ENCODE measurements at places on chromosomes 16 and 17.

DNA sequence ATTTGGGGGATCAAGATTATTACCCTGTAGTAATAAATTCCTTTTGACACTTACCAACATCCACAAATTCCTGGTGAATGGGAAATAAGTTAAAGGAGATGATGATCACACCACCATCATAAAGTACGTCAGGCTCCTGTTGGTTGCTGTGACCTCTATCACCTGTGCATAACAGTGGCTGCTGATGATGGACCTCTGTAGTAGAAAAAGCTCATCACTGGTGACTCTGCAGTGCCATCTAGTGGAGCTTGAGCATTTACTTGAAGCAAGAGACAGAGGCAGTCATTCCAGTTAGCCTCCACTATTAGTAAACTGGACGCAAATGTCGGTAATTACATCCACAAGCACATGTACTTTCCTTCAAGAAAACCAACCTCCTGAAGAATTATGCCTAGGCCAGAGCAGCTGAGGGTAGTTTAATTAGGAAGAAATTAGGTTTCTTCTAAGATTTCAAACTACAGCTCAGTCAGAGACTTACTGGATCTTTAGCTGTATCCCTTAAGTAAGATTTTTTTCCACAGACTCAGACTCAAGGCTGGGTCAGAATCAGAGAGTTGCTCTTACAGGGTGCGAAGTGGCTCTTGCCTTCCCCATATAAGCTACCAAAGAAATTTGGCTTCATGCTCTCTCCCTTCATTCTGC, 39.3 kb downstream of the CYB561 start:
- DNase-seq, result peak; percentile 71

- DNase-seq, result no peak
Measured at GRCh38 chr16:22633280-22633679, 122.6 kb downstream of the NPIPB5 start.

- no peak for DNase-seq
Measured at GRCh38 chr17:17088086-17088485, 45.8 kb downstream of the MPRIP start.

GRCh38 chr16:55328611-55329569, 4.9 kb downstream of the IRX6 start:
- no peak for DNase-seq

- DNase-seq, result no peak
Measured at GRCh38 chr17:9200699-9201359, 179.5 kb downstream of the NTN1 start.

- no peak for DNase-seq
Measured at GRCh38 chr17:50359005-50359699, 13.2 kb downstream of the XYLT2 start.

DNA sequence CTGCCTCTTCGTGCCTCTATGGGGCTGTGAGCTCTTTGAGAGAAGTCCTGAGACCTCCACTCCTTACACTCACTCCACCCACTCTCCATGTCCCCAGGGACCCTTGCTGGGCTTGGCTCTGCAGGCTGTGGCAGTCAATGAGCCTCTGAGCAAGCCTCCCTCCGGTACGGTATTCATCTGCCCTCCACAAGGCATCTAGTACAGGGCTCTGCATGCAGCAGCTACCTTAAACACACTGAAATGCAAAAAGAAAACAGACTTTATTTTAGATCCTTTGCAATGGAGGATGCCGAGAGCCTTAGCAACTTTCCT, 38.9 kb upstream of the SMPD3 start:
- DNase-seq, result no peak

- DNase-seq, result no peak
Measured at GRCh38 chr16:75000481-75001081, 1.8 kb downstream of the ZNRF1 start.

DNA sequence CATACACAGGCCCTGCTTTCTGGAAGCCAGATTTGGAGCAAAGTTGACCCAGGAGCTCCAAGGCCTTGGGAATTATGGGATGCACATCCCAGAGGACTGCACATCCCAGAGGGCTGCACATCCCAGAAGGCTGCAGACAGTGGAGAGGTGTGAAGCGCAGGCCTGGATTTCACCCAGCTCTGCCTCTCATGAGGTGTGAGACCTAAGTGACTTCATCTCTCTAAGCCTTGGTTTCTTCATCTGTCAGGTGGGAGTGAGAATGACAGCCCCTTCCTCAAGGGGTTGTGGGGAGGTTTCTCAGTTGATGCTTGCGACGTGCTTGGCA, 102.3 kb downstream of the GSG1L start:
- DNase-seq, result no peak

GRCh38 chr17:78879635-78880186, 23.3 kb downstream of the CEP295NL start:
- DNase-seq, result no peak

DNA sequence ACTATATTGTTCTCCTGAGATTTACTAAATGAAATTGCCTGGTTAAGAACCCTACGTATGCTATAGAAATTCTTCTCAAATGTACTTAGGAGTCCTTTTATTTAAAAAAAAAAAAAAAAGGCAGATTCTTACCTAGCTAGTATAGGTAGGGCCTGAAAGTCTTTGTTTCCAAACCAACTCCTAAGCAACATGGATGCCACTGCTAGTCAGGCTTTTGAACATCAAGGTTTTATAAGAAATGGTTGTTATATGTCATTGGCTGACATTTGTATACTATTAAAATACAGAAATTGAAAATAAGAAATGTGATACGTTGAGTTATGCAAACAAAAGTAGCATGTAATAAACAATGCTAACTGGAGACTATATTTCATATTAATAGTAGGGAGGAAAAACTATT, 1.2 kb downstream of the EVI2A start:
- no peak for DNase-seq

- DNase-seq, result no peak
Measured at GRCh38 chr16:49639739-49640431, 216.0 kb downstream of the ZNF423 start.

DNA sequence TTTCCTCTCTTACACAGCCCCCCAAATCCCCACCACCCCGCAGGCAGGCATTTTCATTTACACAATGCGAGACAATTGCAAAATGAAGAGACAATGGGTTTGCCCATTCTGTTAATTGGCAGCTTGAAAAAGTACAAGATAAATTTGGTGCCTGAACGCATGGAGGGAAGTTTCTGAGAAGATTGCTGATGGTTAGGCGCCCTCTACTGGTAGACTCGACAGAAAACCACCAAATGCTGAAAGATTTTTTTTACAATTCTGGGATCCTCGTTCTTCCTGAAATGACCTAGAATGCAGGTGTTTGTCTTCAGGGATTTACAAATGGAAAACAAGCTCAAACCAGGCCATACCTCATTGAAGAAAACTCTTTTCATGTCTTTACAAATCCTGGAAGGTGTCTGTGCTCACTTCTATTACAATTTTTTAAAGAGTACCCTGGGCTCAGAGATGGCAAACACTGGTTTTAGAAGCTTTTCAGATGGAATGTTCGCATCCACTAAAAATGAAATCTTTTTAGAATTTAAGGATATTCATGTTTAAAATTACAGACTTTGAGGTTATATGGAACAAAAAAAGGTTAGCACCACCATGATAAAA, 338.5 kb downstream of the PMP22 start:
- DNase-seq, result no peak

DNA sequence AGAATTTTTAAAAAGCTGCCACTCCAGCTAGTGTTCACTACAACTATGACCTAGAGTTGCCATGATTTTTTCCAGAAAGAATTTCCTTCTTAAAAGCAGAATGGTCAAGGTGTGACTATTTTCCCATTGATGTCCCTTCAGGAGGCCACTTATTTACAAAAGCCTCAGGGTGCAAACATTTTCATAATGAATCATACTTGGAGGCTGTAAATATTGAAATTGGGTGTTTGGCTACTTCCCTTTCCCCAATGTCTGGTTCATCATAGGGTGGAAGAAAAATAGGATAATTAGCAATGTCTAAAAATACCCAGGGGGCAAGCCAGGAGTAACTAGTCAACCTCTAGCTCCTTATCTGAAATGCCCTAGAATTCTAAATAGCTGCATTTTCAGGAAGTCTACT, 18.8 kb downstream of the AXIN2 start:
- DNase-seq, result no peak

- DNase-seq, result no peak
Measured at GRCh38 chr17:6020376-6021010, 49.7 kb upstream of the WSCD1 start.

DNA sequence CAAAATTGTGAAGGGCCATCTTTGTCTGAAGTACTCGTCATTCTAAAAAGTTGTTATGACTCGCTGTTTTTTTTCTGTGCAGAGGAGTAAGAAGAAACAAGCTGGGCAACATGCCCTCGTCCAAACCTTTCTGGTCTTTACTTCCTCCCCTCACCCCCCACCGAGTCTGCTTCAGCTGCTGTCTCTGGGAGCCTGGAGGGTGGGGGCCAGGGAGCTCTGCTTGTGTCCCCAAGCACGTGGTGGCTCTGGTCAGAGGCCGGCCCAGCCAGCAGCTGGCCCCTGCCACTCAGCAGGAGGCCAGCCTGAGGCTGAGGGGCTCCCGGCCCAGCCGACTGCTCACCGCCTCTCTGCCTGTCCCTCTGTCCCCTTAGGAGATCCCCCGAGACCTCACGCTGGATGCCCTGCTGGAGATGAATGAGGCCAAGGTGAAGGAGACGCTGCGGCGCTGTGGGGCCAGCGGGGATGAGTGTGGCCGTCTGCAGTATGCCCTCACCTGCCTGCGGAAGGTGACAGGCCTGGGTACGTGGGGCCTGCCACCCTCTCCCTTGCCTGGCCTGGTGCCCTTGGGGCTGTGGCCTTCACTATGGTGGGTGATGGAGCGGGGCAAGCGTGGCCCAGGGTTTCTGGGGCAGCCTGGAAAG, 53.7 kb upstream of the LGALS9 start:
- DNase-seq, result no peak

DNA sequence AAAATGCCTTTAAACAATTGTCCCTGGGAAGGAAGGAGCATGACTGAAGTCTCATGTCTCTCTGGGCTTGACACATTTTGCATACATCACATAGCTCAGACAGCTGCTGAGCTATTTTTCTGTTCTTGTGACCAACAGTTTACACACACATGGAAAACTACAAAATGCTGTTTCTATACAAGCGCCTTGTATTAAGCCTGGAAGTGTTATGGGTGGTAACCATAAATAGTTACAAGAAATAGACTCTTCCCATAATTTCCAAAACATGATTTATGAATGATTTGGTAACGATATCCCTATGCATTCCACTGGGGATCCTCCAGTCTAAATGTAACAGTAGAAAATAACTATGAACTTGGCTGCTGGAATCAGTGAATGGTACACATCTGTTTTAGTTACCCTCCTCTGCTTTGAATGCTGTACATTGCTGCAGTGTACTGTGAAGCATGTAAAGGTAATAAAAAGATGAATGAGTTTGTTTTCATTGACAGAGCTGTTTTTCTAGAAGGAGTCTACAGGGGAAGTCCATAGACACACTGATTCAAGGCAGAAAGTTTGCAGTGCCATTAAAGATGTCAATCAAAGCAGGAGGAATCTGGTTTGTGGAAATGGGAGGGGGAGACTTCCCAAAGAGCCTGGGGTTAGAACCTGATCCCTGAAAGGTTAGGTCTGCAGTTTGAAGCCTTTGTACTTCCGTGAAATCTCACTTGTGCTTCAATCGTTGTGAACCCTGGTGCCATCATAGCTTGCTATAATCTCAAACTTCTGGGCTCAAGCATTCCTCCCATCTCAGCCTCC, 5.0 kb downstream of the ACSF2 start:
- DNase-seq, result no peak

- DNase-seq, result no peak
Measured at GRCh38 chr16:85624646-85625045, 11.5 kb downstream of the GSE1 start.

DNA sequence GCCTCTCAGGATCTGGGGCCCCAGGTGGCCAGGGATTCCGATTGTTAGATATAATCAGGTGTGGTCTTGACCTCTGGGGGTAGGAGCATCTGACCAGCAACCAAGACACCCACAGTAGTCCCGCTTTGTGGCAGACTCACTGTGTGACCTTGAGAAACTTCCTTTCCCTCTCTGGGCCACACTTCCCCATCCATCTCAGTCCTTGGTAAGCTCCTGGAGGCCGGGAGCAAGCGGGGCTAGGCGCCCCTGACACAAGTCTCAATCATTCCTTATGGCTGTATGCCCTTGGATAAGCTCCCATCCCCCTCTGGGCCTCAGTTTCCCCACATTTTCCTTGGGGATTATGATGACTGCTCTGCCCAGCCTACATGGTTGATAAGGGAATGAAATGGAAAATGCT, 21.3 kb downstream of the CPNE2 start:
- no peak for DNase-seq

DNA sequence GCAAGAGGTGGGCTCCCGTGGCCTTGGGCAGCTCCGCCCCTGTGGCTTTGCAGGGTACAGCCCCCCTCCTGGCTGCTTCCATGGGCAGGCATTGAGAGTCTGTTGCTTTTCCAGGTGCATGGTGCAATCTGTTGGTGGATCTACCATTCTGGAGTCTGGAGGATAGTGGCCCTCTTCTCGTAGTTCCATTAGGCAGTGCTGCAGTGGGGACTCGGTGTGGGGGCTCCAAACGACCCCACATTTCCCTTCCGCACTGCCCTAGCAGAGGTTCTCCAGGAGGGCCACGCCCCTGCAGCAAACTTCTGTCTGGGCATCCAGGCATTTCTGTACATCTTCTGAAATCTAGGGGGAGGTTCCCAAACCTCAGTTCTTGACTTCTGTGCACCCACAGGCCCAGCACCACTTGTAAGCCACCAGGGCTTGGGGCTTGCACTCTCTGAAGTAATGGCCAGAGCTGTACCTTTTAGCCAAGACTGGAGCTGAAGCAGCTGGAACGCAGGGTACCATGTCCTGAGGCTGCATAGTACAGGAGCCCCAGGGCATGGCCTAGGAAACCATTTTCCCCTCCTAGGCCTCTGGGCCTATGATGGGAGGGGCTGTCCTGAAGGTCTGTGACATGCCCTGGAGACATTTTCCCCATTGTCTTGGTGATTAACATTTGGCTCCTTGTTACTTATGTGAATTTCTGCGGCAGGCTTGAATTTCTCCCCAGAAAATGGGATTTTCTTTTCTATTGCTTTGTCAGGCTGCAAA, 6.0 kb downstream of the PRKAR1A start:
- DNase-seq, result no peak

GRCh38 chr17:68657166-68657565, 56.0 kb upstream of the FAM20A start:
- no peak for DNase-seq

All from NCI-H2081 treated with DMSO at 0.1 percent for 48 hours (cell line).